Activated naive CD4-positive, alpha-beta T cell treated with Interleukin-2 at 50 U/mL for 16 hours (primary cell): ENCODE measurements at places on chromosomes 6 and 20.

DNA sequence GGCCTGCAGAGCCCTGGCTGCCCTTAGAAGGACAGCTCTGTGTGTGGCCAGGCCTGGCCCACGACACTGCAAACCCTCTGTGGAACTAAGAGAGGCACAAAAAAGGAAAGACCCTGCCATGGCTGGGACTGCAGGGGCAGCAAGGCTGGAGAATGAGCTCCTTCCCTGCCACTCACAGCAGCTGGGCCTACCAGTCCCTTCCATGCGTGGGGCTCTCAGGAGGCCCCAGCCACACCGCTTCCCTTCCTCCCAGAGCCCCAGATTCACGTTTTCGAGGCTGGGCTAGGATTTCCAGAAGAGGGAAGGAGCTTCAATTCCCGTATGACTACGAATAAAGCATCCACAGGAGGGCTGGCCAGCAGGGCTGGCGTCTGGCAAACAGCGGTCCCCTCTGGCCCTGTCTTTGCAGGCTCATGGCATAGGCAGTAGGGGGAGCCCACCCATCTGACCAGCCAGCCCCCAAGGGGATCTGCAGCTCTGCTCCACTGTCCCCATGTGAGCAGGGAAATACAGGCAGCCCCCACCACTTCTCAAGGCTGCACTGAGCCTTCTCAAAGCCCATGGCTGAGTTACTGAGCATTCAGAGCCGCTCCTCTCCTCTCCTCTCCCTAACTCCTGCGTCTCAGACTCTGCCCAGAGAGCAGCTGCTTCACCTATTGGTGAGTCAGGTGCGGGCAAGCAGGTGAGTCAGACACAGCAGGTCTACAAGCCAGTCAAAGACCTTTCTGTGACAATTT, 53.1 kb downstream of the NINL start:
- DNase-seq = no peak

DNA sequence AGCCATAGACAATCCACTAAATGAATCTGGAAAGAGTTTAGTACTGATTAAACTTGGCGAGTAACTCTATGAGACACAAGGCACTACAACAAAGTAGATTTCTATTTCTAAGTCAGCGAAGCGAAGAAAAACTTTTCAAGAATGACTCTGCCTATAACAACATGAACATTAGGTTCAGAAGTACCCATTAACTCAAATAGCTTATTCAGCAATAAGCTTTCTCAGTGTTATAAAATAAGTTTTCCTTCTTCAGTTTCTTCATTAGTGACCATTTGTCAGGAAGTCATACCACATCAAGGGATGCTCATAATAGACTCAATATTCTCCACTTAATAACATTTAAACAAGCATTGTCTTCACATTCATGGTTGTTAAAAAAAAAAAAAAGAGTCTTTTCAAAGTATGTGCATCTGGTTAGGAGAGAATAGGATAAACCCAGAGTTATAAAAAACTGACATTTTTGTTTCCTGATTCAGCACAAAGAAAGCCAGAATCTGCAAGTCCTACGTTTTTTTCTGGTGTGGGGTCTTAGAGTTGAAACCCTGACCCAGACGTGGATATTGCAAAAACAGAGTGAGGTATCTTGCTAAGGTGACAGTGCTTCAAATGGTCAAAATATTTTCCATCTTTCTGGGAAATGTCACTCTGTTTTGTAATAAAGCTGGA, 148.2 kb upstream of the PREP start:
- DNase-seq = no peak

DNA sequence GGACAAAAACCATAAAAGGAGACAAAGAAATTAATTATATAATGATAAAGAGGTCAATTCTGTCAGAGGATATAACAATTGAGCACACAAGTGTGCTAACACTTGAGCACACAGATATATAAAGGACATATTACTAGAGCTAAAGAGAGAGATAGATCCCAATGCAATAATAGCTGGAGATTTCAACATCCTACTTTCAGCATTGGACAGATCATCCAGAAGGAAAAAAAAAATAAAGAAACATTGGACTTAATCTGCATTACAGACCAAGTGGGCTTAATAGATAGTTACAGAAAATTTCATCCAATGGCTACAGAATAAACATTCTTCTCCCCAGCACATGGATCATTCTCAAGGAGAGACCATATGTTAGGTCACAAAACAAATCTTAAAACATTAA, 9.9 kb downstream of the VNN1 start:
- no peak for DNase-seq

DNA sequence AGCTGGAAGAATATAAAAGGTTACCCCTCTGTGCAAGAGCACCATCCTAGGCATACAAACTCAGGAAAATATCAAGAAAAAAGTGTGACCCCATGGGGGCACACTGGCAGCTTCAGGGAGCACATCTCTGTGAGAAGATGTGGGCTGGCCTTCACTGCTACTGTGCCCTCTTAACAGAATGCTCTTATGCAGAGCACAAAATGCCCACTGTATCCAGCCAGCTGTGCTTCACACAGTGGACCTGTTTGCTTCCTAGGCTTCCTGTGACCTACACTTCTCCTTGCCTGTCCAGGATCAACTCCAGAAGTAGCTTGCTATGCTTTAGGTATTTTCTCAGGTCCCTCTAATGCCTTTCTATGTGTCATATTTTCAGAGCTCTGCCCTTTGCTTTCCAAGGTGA, 380.2 kb upstream of the MMS22L start:
- no peak for DNase-seq

DNA sequence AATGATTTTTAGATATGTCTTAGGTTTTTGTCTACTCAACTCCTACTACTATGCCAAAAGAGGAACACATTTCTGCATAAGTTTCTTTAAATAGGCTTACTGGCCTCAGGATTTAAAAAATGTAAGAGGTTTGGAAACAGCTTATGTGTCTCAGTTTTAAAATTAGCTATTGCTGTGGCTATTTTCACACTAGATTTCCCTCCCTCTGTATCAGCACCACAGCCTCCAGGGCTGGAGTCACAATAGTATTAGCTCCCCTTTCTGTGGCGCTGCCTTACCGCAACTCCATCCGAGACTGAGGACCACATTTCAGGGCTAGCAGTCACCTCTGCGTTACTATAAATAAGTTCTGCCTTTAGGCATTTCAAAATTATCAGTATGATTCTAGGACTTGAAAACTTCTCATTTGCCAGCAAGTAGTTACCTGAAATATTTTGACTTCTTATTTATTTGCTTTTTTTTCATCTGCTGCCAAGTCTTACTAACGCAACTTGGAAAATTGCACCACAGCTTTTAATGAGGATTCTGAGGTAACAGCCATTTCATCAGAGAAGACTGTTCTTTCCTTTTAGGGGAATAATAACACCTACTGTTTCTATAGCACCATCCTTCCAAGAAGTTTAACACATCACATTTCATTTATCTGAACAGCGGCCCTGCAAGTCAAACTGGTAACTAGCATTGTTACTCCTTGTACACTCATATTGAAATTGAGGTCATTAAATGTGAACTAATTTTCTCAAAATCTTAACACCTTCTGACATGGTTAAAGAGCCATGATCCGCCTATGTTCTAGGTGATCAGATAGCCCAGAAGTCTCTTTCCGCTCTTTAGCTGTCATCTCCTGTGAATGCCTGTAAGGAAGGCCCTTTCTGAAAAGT, 105.9 kb downstream of the GJA10 start:
- no peak for DNase-seq

DNA sequence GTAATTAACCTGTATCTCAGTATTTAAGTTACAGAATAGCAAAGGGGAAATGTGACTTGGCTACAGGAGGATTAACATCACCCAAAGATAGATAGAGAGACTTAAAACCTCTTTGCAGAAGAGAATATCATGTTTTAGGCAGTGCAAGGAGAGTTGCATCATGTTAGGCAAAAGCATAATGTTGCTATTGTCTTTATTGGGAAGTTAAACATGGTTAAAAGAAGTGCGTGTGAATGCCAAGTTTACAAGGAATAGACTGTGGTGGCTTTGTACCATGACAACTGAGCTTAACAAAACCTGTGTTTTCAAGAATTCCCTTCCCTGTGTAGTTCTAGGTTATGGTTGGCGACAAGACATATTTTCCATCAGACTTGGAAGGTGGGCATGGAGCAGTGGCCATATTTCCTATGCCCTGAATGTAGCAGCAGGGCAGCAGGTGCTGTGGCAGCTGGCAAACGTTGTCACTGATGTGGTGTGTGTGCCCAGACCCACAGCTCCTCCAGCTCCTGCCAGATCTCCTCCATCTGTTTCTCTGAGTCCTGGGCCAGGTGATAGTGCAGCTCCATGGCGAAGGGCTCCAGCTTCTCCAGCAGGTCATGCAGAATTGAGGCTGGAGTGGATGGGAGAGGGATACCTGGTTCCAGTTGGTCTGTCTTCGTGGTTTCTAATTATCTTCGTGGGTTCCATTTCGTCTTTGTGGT, 163.3 kb downstream of the QRSL1 start:
- no peak for DNase-seq

GRCh38 chr6:34546551-34547321, 9.4 kb downstream of the SPDEF start:
- DNase-seq = no peak

GRCh38 chr20:52589251-52589812, 382.8 kb upstream of the TSHZ2 start:
- DNase-seq = no peak

GRCh38 chr6:140979642-140980091, 1153.1 kb upstream of the GJE1 start:
- no peak for DNase-seq

- no peak for DNase-seq
Measured at GRCh38 chr20:37245216-37246150, 16.1 kb downstream of the GHRH start.

GRCh38 chr6:14705841-14706377, 540.0 kb upstream of the JARID2 start:
- no peak for DNase-seq

DNA sequence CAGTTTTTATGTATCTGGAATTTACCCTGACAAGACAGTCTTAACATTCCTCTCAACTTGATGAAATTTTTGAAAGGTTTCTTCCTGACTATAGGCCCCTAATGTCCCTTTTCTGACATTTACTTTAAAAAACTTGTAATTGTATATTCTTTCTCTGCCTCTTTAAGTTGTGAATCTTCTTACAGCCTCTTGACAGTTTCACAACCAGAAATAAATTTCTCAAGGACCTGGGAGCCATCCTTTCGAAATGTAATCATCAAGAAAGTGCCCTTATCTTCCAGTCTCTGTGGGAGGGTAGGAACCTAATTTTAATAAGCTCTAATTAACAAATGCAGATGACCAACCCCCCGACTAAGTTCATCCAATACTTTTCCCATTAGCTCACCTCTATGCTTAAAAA, 403.6 kb upstream of the GJE1 start:
- no peak for DNase-seq

GRCh38 chr6:112539355-112539754, 192.2 kb downstream of the RFPL4B start:
- DNase-seq = no peak

- no peak for DNase-seq
Measured at GRCh38 chr6:36865835-36866234, 8.8 kb downstream of the PPIL1 start.

DNA sequence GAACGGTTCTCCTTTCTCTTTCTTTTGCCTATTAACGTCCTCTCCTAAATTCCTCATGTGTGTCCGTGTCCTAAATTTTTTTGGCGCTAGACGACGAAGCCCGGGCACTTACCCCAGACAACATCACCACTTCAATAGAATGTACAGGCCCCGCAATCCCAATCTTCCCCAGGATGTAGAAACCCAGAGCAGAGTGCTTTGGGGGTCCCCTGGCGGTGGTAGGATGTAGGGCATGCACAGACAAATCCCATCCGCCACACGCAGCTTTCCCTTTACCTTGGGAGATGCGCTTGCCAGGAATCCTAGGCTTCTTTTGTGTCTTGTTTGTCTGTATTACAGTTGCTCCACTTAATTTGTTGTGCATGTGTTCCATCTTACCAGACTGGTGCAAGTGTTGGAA, 417.3 kb upstream of the ARID1B start:
- DNase-seq = no peak

DNA sequence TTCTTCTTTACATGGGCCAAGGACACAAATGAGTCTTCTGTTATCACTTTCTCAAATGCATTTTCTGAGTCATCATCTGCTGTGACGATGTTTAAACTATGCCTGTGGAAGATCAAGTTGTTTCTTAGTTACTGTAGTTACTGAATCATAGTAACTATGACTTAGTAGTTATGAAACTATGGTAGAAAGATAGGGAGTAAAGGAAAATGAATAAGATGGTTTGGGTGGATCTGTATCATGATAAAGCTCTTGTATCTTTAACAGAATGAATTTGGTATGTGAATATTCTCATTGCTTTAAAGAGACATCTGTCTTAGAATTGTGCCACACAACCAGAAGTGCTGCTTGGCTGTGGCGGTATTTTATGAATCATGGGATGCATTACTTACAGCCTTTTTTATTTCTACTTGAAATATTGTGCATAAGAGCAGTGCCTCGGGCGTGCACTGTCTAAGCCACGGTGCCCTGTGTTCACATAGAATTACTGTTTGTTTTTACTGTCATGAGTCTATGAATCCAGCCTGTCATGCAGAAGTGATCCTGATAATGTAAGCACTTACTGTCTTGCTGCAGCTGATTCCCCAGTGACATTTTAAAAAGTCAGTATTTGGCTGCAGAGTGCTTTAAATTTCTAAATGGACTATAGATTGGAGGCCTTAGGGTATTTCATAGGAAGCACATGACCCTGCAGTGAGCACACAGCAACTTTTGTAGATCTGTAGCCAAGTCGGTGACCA, 215.2 kb downstream of the TMEM242 start:
- DNase-seq = peak; percentile 12

DNA sequence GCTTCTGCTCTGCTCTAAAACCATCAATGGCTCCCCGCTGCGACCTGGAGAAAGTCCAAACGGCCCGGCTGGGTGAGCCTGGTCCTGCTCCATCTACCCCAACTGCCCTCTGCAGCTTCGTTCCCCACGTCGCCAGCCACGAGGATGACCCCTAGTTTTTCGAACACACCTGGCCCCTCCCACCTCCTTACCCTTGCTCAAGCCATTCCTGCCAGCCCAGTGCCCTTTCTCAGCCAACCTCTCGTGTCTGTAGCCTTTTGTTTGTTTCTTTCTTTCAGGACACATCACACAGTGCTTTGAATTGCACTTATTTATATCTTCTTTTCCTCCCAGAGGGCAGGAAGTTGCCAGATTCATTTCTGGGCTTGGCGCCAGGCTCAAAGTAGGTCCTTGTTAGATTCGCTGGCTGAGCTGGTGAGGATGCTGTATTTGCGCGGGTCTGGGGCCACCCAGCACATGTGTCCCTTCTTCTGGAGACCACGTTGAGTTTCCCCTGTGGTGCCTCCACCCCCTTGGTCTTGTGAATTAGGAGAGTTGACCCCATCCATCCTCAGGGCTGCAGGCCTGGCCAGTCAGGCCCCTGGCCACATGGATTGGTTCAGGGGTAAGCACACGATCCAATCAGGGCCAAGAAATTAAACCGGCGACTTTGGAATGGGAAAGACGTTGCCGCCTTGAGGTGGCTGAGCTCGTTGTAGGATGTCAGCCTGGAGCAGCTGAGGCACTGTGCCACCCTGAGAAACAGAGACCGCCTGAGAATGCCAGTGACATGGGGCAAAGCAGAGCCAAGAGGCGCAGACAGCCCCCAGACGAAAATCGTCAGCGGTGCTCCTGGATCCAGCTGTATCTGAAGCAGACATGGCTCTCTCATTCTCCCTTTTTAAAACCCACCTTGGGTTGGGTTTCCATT, 156.0 kb downstream of the CEBPB start:
- DNase-seq = no peak
